Right forelimb (tissue), 1 donor: ENCODE measurements at places on chromosomes 16 and 17.

DNA sequence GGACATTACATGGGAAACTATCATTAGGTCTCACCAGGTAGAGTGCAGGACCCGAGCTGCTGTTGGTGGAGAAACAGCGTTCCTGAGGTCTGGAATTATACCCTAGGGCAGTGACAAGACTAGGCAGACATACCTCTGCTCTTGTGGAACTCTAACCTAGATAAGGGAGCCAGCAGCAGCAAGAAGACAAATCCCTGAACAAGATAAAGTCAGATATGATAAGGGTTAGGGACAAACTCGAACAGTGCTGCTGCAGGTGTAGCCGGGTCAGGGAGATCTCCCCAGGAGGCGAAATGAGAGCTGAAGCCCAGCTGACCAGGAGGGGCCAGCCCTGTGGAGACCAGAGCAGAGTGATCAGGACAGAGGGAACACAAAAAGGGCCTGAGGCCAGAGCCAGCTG is 34.7 kb downstream of the ARSG start:
- DNase-seq = no peak

- no peak for DNase-seq
Observed at GRCh38 chr16:146646-147045, 5.8 kb upstream of the HBZ start.

GRCh38 chr17:62648956-62649294 is 21.5 kb downstream of the MRC2 start:
- DNase-seq = no peak

- DNase-seq = no peak
Observed at GRCh38 chr16:13076878-13077277, 175.5 kb downstream of the SHISA9 start.

- peak; percentile 78 for DNase-seq
Observed at GRCh38 chr17:79388556-79389295, 222.1 kb downstream of the RBFOX3 start.

GRCh38 chr16:22321340-22322001 is 24.3 kb downstream of the POLR3E start:
- DNase-seq = no peak

GRCh38 chr17:82186221-82186620 is 26.4 kb downstream of the CCDC57 start:
- DNase-seq = no peak

DNA sequence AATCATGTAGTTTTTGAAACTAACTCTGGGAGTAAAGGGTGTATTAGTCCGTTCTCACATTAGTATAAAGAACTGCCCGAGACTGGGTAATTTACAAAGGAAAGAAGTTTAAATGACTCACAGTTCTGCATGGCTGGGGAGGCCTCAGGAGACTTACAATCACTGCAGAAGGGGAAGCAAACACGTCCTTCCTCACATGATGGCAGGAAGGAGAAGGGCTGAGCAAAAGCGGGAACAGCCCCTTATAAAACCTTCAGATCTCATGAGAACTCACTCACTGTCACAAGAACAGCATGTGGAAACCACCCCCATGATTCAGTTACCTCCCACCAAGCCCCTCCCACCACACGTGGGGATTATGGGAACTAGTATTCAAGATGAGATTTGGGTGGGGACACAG is 256.5 kb upstream of the TNRC6C start:
- DNase-seq = no peak

GRCh38 chr16:75139498-75139897 is 8.8 kb upstream of the ZFP1 start:
- DNase-seq = no peak

GRCh38 chr17:61404913-61405685 is 5.5 kb downstream of the TBX2 start:
- DNase-seq = peak; percentile 54

GRCh38 chr16:53714205-53715022 is 10.5 kb downstream of the FTO start:
- peak; percentile 46 for DNase-seq

DNA sequence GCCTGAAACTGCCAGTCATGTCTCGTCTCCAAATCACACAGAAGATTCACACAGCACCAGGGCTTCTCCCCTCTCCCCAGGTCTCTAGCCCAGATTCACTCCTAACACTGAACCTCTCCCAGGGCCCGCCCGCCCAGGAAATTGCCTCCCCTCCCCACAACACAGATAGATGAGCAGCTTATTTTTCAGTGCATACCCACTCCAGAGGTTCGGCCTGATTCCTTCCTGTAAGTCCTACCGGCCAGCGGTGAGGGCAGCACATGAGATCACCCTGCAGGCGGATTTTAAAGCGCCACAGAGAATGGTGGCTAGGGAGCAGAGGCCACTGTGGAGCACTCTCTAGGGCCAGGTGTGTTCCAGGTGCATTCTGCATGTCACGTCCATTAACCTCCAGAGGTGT is 301.8 kb downstream of the IRF8 start:
- DNase-seq = no peak

DNA sequence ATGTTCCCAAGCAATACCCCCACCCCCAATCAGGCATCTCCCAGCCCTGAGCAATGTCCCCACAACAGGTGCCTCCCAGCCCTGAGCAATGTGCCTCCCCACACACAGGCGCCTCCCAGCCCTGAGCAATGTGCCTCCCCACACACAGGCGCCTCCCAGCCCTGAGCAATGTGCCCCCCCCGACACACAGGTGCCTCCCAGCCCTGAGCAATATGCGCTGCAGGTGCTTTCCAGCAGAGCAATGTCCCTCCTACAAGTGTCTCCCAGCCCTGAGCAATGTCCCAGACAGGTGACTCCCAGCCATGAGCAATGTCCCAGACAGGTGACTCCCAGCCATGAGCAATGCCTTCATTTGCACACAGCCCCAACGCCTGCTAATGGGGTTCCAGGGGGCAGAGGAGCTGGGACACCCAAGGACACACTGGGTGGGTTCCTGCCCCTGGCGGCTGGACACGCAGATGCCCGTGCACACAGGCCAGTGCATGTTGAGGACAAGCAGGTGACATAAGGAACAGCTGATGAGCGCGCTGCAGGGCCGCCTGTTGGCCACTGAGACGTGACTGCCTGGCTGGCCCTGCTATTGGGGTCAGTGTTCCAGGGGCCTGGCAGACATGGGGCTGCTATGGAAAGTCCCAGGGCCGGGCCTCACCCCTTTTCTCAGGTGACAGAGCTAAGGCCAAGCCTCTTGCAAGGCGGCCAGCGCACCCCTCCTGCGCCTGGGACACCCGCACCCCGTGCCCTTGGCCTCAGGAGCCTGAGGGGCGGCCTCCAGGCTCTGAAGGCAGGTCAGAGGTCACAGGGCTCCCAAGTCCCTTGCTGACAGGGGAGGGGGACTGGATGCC is 26.9 kb upstream of the PABPN1L start:
- DNase-seq = no peak
